Smooth muscle cell of the brain vasculature (primary cell): ENCODE measurements at places on chromosomes 16 and 17.

DNA sequence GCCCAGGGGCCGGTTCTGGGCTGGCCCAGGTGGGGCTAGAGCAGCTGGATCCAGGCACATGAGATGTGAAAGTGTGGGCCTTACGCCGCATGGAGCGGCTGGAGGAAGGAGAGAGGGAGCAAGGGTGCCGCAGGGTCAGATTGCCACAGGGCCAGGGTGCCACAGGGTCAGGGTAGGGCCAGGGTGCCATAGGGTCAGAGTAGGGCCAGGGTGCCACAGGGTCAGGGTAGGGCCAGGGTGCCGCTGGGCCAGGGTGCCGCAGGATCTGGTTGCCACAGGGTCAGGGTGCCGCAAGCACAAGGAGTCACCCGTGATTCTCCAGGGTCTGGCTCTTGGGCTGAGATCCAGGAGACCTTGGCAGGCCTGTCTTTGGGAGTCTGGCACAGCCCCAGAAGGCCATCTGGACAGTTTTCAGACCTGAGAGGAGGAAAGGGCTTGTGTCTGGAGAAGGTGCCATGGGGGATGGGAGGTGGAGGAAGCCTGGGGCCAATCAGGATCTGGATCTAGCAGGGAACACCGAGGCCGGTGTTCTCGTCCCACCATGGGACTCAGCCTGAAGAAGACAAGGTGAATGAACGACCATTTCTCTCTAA is 13.1 kb upstream of the LASP1NB start:
- no peak for DNase-seq

- no peak for DNase-seq
Measured at GRCh38 chr16:55147396-55147795, 176.6 kb upstream of the IRX6 start.

- no peak for DNase-seq
Measured at GRCh38 chr16:23975293-23975692, 139.5 kb downstream of the PRKCB start.

GRCh38 chr16:78230832-78231231 is 131.4 kb downstream of the WWOX start:
- no peak for DNase-seq

DNA sequence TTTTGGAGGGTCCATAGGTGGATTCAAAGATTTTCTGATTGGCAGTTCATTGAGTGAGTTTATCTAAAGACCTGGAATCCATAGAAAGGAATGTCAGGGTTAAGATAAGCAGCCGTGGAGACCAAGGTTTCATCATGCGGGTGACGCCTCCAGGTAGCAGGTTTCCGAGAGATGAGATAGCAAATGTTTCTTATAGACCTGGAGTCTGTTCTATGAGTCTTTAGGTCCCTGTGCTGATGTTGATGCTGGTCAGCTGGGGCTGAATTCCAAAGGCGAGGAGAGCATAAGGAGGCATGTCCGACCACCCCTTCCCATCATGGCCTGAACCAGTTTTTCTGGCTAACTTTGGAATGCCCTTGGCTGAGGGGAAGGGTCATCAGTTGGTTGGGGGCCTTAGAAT is 80.2 kb downstream of the RAP1GAP2 start:
- DNase-seq, result no peak

DNA sequence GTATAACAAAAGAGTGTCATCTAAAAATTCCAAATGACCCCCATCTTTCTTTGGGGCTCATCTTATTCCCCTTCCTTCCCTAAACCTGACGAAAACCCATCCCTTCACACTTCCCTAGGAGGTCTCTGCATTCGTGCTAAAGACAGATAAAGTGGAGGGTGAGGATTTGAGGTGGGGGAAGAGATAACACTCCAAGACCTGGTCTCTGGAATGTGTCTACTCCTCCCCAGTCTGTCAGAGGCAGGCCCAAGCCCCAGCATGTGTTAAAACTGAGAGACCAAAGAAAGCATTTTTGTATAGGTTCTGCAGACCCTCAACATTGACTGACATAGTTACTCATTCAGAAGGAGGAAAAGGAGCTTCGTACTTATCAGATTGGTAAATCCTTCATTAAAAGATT is 11.0 kb upstream of the LHX1 start:
- no peak for DNase-seq

DNA sequence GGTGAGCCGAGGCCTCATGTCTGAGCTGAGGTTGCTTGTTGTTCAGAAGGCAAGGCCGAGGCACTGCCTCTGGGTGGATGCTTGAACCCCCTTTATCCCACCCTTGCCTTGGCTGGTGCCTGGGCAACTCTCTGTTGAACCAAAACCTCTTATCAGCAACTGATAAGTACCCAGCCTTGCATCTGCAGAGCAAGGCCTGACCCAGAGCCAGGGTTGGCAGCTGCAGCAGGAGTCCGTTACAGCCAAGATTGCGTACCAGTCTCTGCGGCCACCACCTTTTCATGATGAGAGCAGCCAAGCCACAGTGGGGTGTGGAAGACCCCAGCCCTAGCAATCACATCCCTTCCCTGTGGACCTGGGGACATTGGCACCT is 118.3 kb downstream of the RAB11FIP4 start:
- no peak for DNase-seq

- no peak for DNase-seq
Measured at GRCh38 chr17:46136820-46137219, 56.4 kb downstream of the KANSL1 start.

GRCh38 chr16:79810449-79811189 is 210.1 kb upstream of the MAF start:
- DNase-seq, result no peak

- DNase-seq, result no peak
Measured at GRCh38 chr16:68660359-68660795, 15.3 kb downstream of the CDH3 start.
